ENCODE measurements at places on chromosomes 1 and 21.
A peak's percentile ranks its signal among the peaks of the same experiment; 100 is the strongest.

GRCh38 chr21:26962621-26963181 lies 4.2 kb downstream of the ADAMTS5 start:
- DNase-seq: no peak

GRCh38 chr1:226945106-226945857 lies 5.2 kb downstream of the COQ8A start:
- DNase-seq: no peak

DNA sequence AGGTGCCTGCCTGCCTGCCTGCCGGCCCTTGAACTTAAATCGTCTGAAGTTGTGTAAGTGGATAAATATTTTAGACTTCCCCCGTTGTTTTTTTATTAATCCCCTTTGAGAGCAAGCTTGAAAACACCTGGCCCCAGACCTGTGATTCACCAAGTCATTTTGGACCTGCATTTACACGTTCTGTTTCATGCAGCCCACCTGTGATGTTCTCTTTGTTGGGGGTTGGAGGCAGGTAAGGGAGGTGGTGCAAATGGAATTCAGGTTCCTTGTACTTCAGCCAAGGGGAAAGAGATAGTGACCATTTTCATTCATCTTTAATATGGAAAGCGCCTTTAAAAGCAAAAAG lies 1.2 kb downstream of the SLC37A1 start:
- no peak for DNase-seq

DNA sequence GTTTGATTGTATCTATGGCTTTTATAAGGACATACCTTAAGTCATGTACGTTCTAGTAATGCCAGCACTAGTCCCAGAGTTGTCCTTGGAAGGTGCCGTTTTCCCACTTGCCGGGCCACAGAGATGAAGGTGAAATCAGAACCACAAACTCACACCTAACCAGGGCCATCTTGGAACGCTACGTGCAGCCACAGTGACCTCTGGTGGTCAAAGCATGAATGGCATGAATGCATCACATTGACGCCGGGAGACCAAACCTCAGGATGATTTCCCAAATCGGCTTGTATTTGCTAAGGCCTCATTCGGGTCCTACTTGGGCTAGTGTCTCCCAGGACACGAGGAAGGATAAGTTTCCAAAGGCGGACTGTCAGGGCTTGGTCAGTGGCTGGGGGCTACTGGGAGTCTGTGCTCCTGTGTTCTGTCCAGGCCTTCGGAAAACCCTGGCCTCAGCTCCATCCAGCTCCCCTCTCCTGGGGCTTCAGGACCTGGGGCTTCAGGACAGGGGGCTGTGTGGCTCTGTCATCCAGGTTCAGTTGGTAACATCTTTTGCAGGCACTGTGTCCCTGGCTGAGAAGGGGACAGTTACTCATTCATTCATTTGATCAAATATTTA lies 260.5 kb downstream of the PRDM2 start:
- peak; percentile 79 for DNase-seq

DNA sequence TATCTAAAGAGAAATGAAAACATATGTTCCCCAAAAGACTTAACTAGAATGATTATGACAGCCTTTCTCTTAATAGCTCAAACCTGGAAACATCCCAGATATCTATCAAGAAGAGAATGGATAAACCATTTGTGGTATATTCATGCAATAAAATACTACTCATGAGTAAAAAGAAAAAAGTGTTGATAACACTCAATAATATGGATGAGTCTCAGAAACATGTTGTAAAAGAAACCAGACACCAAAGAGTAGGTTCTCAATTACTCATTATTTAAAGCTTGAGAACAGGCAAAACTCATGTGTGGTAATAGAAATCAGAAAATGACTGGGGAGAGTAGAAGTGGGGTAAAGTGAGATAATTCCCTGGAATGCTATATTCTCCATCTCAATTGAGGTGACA lies 154.1 kb downstream of the PHTF1 start:
- DNase-seq: no peak

GRCh38 chr1:204367956-204368355 lies 8.2 kb upstream of the PLEKHA6 start:
- DNase-seq: no peak

DNA sequence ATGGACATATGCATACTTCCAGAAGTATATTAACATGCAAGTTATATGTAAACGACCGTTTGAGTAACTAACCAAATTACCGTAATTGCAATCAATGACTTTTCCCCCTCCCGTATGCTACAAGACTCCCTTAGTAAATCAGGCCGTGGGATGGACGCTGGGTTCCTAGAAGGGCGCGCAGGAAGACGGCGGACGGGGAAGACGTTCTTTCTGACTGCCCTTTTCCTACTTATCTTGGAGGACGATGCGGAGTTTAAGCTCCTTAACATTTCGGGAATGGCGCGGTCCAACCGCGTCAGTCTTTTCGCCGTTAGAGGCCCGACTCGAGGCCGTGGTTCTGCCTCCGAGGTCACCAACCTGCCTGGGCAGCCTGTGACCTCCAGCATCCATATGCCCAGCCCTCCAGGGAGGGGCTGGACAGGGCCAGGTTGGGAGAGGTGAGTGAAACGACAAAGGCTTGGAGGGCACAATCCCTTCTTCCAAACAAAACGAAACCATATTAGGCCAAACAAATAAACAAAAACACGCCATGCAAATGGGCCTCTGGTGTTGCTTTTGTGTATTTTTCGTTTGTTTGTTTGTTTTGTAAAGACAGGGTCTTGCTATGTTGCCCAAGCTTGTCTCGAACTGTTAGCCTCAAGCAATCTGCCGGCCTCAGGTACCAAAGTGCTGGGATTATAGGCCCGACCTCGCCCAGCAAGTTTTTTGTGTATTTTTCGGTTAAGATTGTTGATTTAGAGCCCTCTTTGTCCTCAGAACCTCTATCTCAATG lies 873 bp upstream of the PI4KB start:
- no peak for DNase-seq

DNA sequence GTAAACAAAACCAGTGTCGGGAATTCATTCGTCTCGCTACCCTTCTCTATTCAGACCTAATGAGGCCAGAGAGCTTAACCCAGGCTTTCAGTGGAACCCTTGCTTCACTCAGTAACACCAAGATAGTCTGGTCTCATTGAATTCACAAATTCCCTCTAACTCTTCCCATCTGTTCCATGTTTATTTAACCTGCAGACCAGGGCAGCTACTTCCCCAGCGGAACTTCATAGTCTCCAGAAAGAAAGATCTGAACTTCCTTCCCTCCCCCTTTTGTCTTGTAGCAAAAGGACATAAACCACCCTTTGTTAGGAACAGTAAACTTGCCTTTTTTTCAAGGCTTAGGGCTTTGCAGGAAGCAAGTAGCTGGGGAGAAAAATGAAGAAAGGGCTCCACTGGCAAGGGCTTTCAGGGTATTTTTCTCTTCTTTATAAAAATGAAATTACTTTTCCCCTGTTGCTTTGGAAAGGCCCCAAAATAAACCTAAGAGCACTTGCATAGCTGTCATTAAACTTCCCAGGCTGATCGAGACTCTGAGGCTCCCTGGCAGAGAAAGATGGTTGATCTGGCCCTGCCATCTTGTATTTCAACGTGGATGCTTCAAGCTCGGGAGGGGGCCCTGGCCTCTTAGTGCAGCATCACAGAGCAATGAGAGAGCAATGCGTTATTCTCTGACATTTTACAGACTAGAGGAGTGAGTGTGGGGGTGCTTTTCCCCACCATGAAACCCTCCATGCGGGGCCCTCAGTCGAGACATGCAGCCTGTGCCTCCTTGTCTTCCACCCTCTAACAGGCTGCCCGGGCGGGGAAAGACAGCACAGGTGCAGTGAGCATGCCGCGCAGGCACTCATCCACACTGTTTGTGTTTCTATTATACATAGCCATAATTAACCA lies 30.0 kb downstream of the MIS18A start:
- DNase-seq: no peak

- DNase-seq: no peak
These were observed 9.5 kb upstream of the YRDC start for GRCh38 chr1:37817481-37817880.
